ENCODE measurements at places on chromosomes 11 and 22. TPM values are rescaled to one million over a fixed set of nuclear protein-coding genes. Genes with fewer than 3 reads are reported as not detected.

DNA sequence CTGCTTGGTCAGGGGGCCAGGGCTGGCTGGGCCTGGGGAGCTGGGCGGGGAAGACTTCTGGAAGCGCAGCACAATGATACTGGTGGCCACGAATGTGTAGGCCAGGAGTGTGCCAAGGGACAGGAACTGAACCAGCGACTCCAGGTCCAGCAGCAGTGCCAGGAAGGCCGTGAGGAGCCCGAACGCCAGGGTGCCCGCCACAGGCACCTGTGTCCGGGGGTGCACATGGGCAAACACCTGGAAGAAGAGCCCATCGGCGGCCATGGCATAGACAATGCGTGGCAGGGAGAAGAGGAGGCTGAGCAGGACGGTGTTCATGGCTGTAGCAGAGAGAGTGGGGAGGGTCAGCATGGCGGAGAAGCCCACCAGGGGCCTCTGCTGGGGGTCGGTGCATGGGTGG, 2.3 kb downstream of the SLC7A4 start:
- no peak for ATAC-seq

DNA sequence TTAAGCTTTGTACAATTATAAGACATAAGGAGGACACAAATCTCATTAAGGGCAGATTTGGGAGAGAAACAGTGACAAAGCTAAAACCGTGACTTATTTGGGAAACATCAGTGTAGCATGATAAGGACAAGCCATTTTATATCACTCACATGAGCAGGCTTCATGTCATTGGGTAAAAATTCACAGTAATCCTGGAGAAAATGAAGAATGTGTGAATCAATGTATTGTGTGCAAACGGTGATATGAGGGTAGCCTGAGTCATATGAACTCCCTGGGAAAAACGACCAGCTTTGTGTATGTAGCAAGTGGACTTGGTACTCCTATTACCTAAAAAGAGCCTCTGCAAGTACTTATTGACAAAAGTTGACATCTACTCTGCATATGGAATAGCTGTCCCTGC, 6.0 kb upstream of the TRIM34 start:
- ATAC-seq: no peak

DNA sequence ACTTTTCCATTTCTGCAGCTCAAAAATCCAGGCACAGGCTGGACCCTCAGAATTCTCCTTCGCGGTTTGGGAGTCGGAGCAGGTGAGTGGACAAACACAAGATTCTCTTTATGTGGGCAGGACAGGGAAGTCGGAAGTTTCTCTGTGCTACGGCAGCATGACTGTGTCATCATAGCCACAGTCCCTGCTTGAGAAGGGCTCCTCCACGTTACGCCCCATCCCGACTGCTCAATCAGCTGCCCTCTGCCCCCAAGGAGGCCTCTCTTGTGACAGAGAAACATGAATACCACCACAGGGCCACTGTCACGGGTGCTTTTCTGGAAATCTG, 89.0 kb upstream of the SHISAL1 start:
- no peak for ATAC-seq

DNA sequence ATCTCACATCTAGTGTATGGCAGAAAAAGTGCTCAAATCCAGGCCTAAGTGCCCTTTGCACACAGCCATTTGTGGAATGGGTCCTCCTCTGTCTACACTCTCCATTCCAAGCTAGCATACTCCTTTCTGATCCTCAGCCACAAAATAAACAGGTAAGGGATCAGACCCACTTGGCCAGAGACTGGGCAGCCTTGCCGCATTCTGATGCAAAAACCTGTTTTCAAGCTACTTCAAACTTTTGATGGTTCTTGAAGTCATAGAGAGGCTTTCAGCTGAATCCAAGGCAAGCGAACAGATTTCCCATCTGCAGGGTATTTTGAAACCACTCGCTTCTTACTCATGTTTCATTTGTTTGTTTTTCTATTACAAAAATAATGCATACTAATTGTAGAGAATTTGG, 136.6 kb upstream of the NAV2 start:
- ATAC-seq: no peak

DNA sequence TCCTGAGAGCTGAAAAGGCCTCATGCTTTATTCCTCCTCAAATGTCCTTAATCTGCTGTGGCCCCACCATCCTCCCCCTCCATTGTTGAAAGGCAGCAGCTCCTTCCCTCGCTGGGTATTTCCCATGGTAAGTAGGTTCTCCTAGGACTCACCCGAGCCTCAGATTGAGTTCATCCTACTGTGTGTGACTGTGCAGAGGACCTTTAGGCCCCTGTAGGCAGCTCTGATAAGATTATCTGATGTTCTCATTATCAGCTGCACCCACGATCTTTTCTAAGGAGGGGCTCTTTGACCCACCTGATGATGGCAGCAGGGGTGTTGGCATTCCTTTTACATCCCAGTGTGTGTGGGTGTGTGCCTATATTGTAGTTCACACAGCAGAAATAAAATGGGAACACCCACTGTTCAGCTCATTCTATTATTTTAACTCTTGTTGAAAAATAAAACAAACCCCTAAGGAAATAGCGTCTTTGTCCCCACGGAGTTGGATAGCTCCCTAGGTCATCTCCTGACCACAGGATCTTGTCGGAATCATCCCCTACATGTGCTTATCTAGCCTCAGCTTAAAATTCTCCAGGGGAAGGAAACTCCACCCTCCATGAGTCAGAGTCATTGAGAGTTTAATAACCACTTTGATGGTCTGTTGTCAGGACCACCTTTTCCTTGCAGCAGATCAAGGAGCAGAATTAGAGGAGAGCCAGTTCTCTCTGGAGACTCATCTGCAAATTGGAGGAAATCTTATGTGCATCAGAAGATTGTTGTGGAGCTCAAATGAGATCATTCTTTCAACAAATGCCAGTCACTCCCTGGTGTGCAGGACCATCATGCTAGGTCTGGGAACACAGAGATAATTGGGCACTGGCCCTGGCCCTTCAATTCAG, 19.3 kb downstream of the ENDOD1 start:
- ATAC-seq: peak; percentile 81

GRCh38 chr11:11332141-11332710, 20.8 kb downstream of the CSNK2A3 start:
- no peak for ATAC-seq

The CATSPER1 gene
- total RNA-seq: 0.43 TPM

The MYBPC3 gene
- total RNA-seq: 0.09 TPM

The RASGRP2 gene
- total RNA-seq: 1.1 TPM
